Inflammatory macrophage treated with lipopolysaccharide for 4 hours (primary cell): ENCODE measurements at places on chromosomes 5 and 9.

- no peak for DNase-seq
Measured at GRCh38 chr5:146081556-146081955, 23.8 kb downstream of the PLAC8L1 start.

GRCh38 chr5:135555530-135555929 lies 19.8 kb upstream of the NEUROG1 start:
- no peak for DNase-seq

GRCh38 chr5:109145139-109145538 lies 264.6 kb downstream of the PJA2 start:
- no peak for DNase-seq

- no peak for DNase-seq
Measured at GRCh38 chr9:137674307-137674975, 55.6 kb downstream of the EHMT1 start.

DNA sequence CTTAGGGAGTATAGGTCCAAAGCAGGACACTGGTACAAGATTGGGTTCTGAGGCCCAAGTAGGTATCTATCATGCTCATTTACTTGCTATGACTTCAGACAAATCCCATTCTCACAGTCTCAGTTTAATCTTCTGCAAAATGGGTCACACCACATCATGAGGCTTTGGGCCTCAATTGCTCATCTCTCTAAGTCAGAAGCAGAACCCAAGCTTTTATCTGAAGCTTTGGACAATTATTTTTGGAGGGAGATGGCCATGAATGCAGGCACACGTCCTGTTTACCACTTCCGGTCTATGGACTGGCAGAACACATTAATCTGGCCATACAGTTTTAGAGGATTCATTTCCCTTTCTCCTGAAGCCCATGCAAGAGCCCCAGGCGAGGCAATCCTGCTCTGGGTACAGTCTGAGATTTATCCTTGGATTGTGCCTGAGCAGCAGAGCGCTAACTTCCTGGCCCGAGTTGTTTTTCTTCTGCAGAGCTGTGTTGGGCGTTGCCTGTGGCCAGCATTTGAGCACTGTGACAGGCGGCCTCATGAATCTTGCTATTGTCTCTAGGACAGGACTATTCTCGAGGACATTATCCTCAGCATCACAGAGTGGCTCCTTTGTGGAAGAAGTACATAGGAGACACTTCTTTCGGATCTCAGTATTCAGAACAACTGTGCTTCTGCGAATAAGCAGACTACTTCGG lies 16.1 kb downstream of the SLC22A4 start:
- DNase-seq, result no peak
